Stimulated activated CD4-positive, alpha-beta T cell treated with anti-CD3 and anti-CD28 coated beads, Interleukin-2, amount 100 ng/mL, for 48 hours (primary cell): ENCODE measurements at places on chromosomes 13 and 19.

DNA sequence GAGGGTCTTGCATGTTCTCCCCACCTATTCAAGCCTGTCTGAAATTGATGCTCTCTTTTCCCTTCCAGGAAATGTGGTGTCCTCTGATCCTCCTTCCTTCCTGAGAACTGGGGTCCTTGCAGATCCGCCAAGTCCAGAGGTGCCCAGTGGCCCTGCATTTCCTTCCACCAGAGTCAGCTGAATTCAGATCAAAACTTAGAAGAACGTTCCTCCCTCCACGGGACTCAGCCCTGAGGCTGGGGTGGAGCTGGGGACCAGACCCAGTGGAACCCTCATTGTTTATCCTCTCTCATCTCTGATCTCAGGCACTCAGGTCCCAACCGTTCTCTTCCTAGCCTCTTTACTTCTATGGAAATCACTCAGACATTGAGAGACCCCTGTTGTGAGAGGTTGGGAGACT is 477.3 kb downstream of the TSHZ3 start:
- no peak for DNase-seq

DNA sequence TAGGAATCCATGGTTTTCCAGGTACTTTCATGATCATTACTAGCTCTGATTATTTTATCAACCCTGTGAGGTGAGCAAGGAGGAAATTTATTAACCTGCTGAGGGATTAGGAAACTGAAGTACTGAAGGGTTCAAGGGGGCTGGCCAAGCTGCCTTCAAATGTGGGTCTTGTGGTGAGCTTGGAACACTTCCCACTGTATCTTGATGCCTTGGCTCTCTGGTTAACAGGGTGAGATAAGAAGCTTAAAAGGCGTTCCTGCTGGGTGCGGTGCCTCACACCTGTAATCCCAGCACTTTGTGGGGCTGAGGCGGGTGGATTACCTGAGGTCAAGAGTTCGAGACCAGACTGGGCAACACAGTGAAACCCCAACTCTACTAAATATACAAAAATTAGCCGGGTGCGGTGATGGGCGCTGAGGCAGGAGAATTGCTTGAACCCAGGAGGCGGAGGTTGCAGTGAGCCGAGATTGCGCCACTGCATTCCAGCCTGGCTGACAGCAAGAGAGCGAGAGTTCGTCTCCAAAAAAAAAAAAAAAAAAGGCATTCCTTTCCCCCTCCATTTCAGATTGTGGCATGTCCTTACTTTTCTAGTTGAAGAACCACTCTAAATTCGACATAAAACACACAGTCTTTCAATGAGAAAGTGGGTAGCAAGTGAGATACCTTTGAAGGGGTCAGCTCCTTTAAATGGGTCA is 70.2 kb downstream of the KLF2 start:
- no peak for DNase-seq

DNA sequence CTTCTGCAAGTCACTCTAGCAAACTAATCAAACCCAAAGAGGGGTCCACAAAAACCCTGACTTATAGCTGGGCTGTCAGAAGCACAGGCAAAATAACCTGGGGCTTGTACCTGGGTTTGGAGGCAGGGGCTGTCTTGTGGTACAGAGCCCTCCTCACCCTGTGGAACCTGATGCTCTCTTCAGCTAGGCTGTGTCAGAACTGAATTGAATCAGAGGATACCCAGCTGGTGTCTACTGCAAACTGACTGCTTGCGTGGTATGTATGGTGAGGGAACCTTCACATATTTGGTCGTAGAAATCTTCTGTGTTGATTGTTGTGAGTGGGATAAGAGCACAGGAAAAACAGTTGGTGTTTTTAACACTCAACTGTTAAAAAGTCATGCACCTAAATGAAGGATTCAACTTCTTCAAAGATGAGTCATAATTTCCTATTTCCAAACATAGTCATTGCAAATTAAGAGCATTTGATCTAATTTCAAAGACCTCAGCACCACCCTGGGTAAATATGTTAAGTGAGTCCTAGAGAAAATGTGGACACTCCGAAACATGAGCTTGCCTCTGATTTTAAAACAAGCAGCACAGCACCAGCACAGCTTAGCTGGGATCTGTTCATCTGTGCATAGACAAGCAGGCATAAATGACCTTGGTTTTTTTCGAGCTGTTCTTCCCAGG is 840.2 kb downstream of the UQCRFS1 start:
- no peak for DNase-seq

DNA sequence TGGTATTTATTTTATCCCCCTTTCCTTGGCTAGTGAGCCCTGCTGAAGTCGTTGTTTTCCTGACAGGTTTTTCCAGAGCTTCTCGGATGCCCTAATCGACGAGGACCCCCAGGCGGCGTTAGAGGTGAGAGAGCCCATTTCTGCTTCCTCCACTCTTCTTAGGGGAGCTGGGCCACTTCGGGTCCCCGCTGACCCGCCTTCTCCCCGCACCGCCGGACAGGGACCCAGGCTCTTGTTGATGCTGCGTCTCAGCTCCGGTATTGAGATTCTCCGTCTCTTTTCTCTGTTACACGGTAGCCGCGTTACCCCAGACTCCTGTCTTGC is 306 bp downstream of the SUGT1 start:
- no peak for DNase-seq

- DNase-seq: no peak
Observed at GRCh38 chr19:31348481-31349159, 616 bp downstream of the TSHZ3 start.

DNA sequence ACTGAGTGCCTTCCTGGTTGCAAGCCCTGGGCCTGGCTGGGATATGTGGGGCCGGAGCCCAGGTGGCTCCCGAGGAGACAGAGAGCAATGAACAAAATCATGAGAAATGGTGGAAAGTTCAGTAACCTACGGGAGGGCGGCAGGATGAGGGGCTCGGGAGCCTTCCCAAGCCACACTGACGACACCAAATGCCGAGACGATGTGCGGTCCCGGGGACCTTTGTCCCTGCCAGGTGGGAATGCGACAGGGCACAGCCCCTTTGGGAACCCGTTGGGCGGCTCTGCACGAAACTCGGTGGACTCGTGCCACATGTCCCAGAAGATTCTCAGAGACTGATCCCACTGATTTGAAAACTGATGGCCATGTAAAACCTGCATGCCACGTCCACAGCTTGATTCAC is 11.7 kb upstream of the ZNF14 start:
- DNase-seq: no peak

DNA sequence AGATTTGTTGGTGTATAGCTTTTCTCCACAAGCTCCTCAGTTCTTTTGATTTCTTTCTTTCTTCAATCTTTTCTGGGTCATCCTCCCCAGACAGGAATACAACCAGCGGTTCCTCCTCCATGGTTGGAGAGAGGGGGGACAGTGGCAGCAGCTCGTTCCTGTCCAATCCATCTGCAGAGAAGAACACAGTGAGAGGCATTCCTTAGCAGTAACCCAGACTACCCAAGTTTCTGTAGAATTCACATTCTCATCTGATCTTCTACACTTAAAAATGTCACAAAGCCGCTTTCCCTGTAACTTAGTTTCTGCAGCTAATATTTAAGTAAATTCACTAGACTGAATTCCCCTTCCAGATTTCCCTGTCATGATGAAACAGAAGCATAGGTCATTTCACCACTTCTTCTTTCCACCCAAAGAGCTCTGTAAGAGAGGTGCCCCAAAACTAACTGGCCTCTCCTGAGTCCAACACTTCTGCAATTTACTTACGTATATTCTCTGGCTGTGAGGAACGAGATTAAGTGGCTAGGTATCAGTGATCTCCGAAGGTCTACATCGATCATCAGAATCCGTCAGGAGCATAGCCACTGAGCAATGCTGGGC is 171.9 kb downstream of the TBC1D4 start:
- DNase-seq: no peak

DNA sequence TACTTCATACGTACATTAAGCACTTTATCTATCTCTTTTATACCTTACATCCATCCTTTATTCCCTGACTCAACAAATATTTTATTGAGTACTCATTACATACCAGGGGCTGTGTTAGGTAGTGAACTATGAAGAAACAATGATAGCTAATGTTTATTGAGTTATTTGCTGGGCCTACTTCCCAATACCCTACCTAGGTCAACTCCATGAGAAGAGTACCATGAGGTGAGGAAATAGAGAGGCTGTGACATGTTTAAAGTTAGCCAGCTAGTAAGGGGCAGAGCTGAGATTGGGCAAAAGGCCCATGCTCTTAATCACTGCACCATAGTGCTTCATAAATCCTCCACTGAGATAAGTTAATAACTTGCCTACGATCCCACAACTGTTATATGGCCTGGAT is 79.9 kb downstream of the FREM2 start:
- DNase-seq: no peak

- DNase-seq: no peak
Observed at GRCh38 chr19:6274756-6275155, 5.0 kb downstream of the MLLT1 start.

DNA sequence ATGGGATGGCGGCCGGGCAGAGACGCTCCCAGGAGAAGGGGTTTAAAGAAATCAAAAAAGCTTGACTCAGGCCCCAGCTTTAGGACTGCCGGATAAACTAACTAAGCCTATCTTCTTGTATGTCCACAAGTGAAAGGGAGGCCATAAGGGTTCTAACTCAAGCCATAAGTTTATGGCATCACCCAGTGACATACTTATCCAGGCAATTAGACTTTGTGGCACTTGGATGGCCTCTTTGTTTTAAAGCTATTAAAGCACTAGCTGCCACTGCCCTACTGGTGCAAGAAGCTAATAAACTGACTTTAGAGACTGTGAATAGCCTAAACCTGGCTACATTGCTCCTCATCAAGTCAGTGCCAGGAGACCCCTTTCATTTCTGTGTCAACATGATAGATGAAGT is 102.0 kb downstream of the ZNF429 start:
- no peak for DNase-seq

DNA sequence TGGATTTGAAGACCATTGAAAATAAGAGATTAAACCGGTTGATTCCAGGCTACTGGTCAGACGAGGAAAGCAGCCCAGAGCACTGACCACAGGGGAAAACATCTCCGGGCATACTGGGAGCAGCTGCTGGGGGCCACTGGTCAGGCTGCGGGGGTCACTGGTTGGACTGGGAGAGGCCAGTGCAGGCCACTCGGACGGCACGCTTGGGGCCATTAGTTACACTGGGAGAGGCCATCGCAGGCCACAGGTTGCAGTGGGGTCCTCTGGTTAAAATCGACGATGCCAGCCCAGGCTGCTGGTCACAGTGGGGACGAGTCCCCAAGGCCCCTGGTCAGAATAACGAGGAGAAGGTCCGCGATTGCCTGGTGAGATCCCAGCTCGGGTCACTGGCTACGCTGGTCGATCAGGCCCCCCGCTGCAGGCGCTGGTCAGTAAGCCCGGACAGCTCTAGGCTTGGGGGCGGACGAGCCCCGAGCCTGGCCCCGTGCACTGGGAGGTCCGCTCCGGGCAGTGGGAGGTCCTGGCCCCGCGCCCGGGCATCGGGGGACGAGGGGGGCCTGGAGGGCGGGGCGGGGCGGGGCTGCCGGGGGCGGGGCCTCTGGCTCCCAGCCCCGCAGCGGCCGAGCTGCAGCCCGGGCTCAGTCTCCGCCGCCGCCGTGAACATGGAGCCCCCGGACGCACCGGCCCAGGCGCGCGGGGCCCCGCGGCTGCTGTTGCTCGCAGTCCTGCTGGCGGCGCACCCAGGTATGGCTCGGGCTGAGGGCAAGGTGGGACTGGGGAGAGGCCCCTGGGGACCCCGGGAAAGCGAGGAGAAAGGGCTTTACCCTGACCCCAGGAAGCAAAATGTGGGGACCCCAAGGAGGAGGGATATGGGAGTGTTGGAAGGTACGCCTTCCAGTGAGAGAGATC is at the start of gene BCAM:
Gene BCAM, plus strand, starts transcription at position 641 of the 909 bp plus-strand sequence. Its CDS starts 22 bp downstream, at position 663.
- no peak for DNase-seq

GRCh38 chr19:45710356-45711130 is 18.1 kb downstream of the QPCTL start:
- DNase-seq: no peak

- no peak for DNase-seq
Observed at GRCh38 chr19:29381353-29382203, 144.2 kb upstream of the VSTM2B start.

- DNase-seq: no peak
Observed at GRCh38 chr13:46374710-46375109, 12.3 kb downstream of the RUBCNL start.

DNA sequence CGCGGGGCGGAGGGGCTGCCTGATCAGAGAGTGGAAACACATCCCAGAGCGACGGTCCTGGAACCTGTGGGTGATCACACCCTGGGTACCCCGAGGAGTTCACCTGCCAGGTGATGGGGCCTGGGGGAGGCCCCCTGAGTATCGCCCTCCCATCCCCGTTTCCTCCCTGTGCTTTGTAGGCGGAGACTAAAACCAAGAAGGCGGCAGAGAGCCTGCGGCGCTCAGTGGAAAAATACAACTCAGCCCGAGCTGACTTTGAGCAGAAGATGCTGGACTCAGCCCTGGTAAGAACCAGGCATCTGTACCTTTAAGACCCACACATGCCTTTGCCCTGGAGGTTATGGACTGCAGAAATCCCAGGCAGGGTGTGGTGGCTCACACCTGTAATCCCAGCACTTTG is 19.3 kb downstream of the FCHO1 start:
- no peak for DNase-seq

- no peak for DNase-seq
Observed at GRCh38 chr13:95754069-95754468, 77.1 kb downstream of the DNAJC3 start.

DNA sequence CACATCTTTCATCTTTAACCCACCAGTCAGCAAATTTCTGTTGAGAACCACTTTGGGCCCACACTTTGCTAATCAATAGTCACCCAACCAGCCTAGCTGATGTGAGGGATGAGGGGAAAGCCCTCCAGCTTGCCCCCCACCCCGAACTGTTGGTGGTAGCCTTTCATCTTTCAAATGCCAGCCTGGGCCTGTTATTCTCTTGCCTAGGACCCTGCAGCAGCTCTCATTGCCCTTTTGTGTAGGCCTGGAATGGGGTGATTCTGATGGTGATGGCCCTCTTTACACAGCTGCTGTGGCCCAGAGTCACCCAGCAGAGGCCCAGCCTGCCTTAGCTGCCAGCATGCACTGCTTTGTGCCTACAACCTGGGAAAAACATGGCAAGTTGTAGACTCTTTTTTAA is 294.5 kb downstream of the SLC7A1 start:
- DNase-seq: no peak

DNA sequence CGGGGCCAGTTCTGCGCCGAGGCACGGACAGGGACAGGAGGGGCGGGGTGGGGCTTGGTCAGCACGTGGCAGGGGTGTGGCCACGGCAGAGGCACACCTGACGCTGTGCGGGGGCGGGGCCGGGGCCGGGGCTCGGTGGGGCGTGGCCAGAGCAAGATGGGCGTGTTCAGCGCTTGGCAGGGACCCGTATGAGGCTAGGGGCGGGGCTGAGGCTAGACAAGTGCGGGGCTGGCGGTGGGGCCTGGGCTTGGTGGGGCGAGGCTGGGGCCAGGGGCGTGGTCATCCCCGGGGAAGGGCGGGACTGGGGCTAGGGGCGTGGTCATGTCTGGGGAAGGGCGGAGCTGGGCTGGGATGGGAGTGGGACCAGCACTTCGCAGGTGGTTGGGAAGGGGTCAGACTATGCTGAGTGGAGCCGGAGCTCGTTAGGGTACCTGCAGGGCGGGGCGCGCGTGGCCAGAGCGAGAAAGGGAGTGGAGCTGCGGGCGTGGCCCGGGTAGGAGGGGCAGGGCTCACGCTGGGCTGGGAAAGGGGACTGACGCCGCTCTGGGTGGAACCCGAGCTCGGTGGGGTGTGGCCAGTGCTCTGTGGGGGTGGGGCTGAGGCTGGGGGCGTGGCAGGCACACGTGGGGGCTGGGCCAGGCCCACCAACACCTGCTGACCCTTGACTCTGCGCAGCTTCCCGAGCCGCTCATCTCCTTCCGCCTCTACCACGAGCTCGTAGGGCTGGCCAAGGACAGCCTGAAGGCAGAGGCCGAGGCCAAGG is 12.8 kb downstream of the POLR2E start:
- peak; percentile 64 for DNase-seq

- no peak for DNase-seq
Observed at GRCh38 chr19:36046443-36047050, 7.5 kb downstream of the THAP8 start.
